ENCODE measurements at places on chromosomes 2 and 18.

GRCh38 chr18:79395761-79396404 is at the start of gene NFATC1:
Gene NFATC1, plus strand, starts transcription at chr18:79395930. Its CDS starts 295 bp downstream, at chr18:79396225.
- peak; percentile 75 for DNase-seq

DNA sequence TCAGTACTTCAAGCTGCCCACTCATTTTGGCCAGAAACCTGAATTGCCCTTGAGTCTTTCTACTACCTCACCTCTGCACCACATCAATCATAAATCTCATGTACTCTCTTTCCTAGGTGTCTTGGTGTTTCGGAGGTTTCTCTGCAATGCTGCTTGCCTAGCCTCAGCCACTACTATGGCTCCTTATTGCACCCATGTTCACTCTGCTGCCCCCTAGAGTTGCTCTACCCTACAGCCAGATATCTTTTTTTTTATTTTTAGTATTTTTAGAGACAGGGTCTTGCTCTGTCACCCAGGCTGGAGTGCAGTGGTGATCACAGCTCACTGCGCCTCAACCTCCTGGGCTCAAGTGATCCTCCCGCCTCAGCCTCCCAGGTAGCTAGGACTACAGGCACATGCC is 413.0 kb downstream of the PTPRM start:
- DNase-seq, result no peak

DNA sequence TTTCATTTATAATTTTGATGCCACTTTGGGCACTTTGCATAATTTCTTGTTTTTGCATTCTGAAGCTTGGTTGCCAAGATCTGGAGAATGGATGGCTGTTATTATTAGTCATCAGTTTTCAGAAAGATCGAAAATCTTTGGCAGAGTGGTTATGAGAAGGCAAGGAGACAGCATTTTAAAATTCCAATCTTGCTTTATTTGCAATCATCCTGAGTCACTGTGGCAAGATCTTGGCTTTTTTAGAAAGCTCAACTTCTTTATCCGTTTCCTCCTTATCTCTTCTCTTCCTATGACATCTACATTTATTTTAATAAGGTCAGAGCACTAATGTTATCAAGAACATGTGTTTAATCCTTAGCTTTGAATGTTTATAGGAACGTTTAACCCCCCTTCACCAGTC is 31.1 kb upstream of the EIF2AK3 start:
- DNase-seq, result no peak

DNA sequence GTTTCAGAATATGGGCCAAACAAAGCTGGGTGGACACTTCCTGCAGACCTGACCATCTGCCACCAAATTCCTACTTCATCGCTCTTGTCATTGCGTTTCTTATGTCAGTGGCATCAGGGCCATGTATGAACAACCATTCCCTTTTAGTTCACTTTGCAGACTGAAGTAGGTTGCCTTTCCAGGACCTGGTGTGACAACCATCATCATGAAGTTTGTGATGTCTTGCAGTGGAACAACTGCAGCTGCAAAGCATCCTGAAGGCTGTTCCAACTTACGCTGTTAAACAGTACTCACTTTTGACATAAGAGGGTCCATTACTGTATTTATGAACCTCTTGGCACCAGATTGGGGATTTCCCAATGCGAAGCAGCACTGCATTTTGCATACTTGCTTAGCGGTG is 511.6 kb downstream of the ARHGAP15 start:
- no peak for DNase-seq

- DNase-seq, result no peak
These were observed 350.3 kb downstream of the LRATD1 start for GRCh38 chr2:14982790-14983189.

- DNase-seq, result no peak
These were observed 446 bp upstream of the EFHD1 start for GRCh38 chr2:232632904-232633412.

GRCh38 chr18:24446953-24447538 is 13.4 kb upstream of the HRH4 start:
- no peak for DNase-seq

DNA sequence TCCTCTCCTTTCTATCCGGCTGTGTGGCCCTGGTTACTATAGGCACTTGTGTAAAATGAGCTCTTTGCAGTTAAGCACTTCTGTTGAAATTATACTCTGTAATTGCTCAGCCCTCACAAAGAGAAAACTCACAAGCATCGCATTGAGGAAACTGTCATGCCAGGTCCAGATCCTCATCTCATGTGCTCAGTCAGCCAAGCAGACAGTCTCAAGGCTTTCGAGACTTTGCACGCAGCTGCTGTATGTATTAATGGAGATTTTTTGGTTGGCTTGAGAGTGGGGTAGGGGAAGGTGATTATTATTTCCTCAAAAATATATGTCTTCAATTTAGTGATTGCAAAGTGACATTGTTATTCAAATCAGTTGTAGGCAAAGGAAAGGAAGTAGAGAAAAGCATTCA is 33.0 kb upstream of the PHLPP1 start:
- no peak for DNase-seq

GRCh38 chr2:220985561-220985960 is 586.5 kb downstream of the EPHA4 start:
- DNase-seq, result no peak

- DNase-seq, result no peak
These were observed 208.1 kb downstream of the KLHL29 start for GRCh38 chr2:23592898-23593751.

DNA sequence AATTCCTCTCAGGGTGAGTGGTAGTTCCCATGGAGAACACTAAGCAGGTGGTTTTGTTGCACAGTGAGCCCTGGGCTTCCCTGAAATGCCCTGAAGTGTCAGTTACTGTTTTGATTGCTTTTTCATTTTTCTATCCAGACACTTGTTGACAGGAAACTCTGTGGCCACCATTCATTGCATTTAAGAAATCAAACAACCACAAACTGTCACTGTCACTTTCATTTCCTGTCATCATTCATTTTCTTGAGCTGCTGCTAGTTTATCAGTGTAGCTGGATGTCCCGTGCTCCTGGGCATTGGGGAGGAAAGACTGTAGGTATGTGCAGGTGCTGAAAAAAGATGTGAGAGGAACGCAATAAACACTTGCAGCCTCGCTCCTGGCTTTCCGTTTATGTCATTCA is 891.6 kb upstream of the ZEB2 start:
- DNase-seq, result no peak

DNA sequence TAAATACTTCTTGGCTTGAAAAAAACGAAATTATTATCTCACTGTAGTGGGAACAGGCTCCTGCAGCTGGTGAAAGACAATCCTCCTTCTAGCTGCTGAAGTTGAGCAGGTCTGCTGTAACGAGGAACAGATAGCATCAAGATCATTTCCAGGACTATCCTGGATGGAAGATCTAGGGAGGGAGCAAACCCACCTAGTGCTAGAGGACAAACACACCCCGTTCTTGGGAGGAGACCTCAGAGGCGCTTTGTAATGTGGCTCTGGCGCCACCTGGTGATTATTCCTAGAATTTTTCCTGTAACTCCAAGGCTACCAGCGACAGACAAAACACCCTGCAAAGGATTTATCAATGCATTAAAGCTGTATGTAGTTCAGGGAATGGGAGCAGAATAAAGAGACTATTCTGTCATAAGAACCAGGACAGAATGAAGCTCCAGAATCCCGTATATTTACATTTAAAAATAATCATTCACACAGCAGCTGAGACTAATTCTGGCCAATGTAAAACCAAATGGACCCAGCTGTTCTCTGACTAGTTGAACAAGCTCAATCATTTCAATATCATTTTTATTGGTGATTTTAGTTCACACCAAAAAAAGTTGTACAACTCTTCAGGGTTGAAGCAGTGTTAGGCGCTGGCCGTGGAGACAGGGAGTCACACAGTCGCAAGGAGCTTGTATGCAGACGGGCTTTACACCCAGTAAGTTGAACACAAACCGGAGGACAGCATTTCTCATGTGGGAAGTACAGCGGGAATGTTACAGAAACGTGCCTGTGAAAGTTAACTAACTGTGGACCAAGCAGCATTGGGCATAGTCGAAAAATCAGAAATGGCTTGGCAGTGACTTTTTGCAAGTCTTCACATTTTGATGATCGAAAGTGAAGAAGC is 290.3 kb downstream of the TRIB2 start:
- DNase-seq, result peak; percentile 40

DNA sequence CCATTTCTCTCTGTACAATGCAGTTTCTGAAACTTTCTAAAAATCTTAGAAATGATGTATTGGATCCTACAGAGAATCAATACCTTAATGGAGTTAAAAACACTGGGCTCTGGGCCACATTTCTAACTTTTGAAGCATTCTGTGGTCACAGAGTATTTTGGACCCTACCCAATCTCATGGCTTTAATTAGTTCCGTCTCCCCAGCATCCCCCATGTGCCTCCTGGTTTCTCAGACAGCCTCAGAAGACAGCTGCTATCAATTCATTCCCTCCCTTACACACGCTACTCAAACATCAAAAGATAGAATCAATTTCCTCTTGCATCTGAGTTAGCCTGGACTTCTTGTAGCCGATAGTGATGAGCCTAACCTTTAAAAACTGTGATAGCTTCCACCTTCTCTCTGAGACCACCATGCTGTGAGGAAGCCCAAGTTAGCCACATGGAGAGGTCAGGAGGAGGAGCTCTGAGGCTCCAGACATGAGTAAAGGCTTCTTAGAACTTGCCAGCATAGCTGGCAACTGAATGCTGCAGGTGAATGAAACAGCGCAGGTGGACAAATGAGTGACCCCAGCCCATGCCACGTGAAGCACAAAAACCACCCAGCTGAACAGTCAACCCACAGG is 10.4 kb downstream of the ADCY3 start:
- DNase-seq, result no peak

DNA sequence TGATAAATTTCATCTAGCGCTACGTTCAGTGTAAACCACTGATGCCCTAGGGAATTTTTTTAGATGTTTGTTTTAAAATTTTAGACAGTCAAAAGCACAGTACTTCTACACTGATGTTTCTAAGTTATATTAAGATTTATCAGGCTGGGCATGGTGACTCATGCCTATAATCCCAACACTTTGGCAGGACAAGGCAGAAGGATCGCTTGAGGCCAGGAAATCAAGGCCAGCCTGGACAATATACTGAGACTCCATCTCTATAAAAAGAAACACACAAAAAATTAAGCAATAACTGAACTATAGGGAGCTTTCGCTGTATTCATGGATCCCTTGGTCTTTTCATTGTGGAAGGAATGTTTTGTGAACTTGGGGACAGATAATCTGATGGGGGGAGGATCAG is 50.6 kb upstream of the MAPRE2 start:
- DNase-seq, result no peak

DNA sequence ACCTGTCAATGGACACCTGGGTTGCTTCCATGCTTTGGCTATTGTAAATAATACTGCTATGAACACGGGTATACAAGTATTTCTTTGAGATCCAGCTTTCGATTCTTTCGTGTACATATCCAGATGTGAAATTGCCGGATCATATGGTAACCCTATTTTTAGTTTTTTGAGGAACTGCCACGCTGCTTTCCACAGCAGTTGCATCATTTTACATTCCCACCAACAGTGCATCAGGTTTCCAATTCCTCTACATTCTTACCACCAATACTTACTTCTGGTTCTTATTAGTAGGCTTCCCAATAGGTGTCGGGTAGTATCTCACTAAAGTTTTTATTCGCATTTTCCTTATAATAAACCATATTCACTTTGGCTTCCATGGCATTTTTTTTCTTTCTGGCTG is 69.6 kb downstream of the PID1 start:
- no peak for DNase-seq

- DNase-seq, result no peak
These were observed 122.5 kb downstream of the KLHL29 start for GRCh38 chr2:23507267-23508065.

GRCh38 chr2:165888171-165888570 is 65.4 kb downstream of the TTC21B start:
- DNase-seq, result no peak

- DNase-seq, result no peak
These were observed 17.2 kb downstream of the MAL start for GRCh38 chr2:95042472-95043271.

GRCh38 chr2:1784986-1785617 is 40.8 kb upstream of the PXDN start:
- DNase-seq, result no peak

DNA sequence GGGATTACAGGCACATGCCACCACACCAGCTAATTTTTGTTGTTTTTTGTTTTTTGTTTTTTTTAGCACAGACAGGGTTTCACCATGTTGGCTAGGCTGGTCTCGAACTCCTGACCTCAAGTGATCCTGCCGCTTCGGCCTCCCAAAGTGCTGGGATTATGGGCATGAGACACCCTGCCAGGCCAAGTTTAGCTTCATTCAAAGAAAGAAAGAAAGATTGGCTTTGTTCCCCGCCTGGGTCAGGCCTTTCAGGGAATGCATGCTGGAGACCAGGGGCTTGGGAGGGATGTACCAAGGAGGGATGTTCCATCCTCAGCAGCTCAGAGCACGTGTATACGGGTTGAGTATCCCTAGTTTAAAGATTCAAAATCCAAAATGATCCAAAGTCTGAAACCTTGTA is 283.0 kb downstream of the ALPK2 start:
- DNase-seq, result no peak

DNA sequence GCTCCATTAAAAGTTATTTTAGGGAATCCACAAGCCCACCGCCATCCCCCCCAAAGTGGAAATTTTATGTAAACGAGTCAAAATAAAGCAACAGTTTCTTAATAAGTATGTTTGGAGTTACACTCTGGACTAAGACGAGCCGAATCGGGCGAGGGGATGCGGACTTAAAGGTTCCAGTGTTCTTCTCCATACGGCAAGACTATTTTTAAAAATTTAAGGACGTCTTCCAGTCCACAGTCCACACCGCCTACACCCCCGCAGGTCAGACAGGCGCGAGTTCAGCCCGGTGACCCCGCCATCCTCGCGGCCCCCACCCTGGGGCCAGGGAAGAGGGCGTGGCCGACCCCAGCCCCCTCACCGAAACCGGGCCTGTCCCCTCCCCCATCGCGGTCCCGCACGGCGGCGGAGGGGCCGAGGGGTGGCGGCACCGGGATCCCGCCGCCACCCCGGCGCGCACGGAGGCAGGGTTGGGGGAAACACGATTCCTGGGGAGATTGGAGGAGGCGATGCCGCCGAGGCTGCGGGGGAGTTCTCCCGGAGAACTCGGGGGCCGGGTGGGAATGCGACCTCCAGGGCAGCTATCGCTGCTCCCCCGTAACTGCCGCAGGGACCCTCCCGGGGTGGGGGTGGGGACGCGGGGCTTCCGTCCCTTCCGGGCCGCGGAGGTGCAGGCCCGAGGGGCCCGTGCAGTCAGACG is 24.5 kb upstream of the SMAD7 start:
- no peak for DNase-seq

DNA sequence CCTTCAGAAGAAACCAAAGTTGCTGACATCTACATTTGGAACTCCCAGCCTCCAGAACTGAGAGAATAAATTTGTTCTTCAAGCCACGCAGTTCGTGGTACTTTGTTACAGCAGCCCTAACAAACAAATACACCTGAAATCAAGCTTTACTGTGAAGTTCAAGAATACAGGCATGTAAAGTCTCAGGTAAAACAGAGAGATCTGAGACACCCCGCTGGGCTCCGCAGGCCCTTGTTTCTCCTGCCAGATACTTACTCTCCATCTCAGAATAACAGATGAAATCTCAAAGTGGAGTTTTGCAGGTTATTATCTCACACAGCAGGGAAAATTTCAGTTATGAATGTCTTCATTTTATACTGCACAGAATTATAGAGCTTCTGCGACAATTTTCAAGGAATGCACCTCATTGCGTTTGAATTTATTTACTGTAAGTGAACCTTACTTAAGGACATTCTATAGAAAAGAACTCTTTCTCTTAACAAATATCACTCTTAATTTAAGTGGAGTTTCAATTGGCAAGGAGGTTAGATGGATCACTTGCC is 492.4 kb upstream of the LRATD1 start:
- DNase-seq, result no peak

GRCh38 chr18:9804517-9805104 is 81.2 kb upstream of the TXNDC2 start:
- DNase-seq, result no peak

GRCh38 chr2:96801786-96802595 is 14.1 kb upstream of the CNNM3 start:
- DNase-seq, result peak; percentile 18

All from stimulated activated CD8-positive, alpha-beta memory T cell treated with anti-CD3 and anti-CD28 coated beads, Interleukin-4, amount 100 ng/mL, for 24 hours (primary cell).